Aorta (tissue), 5 donors: ENCODE measurements at places on chromosomes 4 and X.

DNA sequence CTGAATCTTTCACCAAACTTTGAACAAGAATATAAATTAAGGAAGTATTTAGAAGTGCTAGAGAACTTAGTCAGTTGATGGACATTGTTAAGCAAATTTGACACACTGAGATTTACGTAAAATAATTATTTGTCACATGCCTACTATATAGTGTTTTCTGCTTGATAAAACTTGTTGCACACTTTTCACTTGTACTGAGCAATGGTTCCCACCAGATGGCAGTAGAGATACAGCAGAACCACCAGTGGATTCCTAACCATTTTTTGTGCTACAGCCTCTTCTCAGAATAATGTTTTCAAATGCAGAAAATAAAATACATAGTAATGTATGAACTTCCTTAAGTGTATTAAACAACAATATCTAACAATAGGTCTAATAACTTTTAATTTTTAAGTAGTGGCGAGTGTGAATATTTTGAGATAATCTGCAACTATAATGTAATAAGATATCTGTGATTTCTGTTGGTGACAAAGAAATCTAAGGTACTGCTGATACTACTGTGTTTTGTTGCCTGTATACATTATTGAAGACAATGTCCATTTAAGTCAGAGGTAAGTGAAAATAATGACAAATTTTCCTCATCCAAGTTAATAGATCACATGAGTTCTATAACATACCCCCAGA, 81.2 kb downstream of the APOOL start:
- DNase-seq, result no peak

- no peak for DNase-seq
Observed at GRCh38 chr4:78779280-78779679, 3.1 kb downstream of the BMP2K start.

DNA sequence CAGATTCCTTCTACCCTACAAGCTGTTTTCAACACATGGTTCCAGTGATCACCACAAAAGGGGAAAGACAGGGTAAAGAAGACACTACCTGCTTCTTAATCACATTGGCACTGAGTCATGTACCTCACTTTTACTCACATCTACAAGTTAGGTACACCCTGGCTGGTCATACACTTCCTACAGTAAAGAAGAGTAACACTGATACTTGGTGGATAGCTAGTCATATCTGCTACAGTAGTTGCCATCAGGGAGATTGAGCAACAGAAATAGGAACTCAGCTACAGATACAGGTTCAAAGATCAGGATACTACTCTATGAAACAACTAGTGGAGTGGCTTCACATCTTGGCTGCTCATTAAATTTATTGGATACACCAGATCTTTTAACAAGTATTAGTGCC, 105.4 kb upstream of the DIAPH2 start:
- no peak for DNase-seq

- DNase-seq, result no peak
Observed at GRCh38 chr4:119785963-119786362, 157.4 kb upstream of the PDE5A start.

- DNase-seq, result no peak
Observed at GRCh38 chrX:51024106-51024696, 113.7 kb downstream of the BMP15 start.

GRCh38 chr4:30825008-30825770, 105.0 kb downstream of the PCDH7 start:
- DNase-seq, result no peak

- no peak for DNase-seq
Observed at GRCh38 chr4:179028321-179028720, 1586.1 kb upstream of the AGA start.

DNA sequence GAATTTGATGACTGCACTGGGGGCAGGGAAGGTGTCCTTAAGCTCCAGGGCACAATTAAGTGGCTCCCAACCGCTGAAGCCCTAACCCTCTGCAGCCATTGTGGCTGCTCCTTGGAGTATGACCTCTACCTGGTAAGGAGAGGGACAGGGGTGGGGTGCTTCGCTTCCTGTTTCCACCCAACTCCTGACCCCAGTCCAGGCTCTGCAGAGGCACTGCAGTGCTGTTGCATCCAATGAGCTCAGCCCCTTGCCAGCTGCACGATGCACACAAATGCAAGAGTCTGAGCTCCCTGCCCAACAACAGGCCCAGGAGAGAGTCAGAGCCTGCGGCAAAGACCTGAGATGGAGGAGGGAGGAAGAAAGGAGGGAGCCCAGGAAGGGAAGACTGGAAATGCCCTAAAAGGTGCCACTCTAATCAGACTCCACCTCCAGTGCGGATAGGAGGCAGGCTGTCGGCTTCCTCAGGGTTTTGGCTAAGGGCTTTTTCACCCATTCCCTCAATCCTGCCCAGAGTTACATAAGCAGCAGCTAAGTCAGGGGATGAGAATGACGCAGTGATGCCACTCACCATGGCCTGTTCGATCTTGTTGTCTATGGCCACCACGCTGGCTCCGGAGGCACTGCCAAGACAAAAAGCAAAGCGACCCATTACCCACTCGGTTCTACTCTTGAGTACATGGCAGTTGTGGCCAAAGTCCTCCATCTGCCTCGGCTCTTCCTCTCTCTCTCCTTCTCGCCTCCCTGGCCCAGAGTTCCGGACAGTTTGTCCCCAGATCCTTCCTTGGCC, 60.1 kb downstream of the TSC22D3 start:
- DNase-seq, result peak; percentile 55

- DNase-seq, result no peak
Observed at GRCh38 chr4:54498661-54499111, 159.1 kb upstream of the KIT start.

- DNase-seq, result no peak
Observed at GRCh38 chrX:11426712-11427452, 133.7 kb downstream of the AMELX start.

DNA sequence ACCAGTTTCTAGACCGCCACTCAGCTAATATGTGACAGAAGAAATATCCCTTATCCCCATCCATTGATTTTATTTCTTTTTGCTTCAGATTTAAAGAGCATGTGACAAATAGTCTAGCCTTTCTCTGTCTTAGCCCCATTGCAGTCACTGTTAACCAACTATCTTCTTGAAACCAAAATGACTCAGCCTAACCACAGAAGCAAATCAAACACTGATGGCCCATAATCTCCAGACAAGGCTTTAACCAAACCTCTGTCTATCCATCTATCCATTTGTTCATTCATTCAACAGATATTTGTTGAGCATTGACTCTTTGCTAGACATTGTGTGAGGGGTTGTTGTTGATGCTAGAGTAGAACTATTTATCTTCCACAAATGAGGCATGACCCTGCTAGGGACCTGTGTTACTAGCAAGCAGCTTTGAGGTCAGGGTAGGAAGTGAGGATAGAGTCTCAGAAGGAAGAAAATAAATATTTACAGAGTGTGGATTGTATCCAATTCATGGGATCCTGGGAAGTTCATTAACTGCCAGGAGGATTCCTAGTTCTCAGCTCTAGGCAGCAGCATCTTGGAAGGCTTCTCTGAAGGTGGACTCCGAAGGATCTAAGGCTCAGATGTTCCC, 22.5 kb downstream of the HNRNPH2 start:
- no peak for DNase-seq

DNA sequence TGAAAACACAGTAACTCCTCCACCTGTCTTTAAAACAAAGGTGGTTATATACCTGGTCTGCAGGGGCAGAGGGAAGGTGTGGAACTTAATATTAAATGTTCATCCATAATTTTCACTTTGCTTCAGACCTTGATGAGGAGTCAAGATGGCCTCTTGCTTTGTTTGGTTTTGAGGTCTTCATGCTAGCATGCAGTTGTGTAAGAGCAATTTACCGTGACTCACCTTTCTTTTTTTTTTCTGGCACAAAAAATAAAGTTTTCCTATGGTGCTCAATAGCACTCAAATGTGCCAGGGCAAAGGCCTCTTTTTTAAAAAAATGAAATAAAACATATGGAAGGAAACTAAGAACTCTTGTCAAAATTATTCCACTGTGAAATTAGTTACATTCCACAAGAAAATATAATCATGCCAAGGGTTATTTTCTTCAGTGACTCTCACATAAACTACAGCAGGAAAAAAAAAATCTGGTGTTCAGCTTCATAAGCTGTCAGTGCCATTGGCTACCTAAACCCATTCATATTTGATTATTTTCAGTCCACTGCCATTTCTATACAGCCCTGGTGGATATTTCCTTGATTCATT, 128.2 kb downstream of the SLC7A11 start:
- DNase-seq, result no peak

DNA sequence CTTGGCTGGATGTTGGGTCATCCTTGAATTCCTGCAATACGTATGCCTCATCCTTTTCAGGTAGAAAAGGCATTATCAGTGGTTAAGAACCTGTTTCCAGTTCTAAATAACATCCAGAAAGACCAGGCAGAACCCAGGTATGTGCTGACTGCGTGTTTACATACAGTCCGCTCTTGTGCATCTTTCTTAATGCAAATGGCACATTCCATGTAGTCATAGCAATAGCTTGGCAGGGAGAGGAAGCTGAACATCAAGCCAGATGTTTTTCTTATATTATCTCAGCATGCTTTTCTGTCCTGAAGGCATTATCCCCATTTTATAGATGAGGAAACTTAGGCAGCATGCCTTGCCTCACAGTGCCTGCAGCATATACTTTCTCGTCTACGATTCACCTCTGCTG, 2.1 kb downstream of the DCLK2 start:
- no peak for DNase-seq

DNA sequence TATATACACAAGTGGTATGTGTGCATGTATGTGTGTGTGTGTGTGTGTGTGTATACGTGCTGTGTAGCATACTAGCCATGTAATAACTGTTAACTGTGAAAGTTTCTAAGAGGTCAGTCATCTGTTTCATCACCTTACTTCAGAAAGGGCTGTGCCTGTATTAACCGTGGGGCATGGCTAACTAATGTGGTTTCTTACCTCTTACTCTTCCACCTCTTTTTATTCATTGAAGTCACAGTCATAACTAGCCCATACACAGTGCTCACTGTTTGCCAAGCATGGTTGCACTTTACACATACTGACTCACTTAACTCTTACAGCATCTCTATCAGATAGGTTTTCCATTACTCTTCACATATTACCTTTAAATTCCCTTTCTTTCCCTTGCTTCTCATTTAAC, 23.7 kb upstream of the LRAT start:
- DNase-seq, result no peak

DNA sequence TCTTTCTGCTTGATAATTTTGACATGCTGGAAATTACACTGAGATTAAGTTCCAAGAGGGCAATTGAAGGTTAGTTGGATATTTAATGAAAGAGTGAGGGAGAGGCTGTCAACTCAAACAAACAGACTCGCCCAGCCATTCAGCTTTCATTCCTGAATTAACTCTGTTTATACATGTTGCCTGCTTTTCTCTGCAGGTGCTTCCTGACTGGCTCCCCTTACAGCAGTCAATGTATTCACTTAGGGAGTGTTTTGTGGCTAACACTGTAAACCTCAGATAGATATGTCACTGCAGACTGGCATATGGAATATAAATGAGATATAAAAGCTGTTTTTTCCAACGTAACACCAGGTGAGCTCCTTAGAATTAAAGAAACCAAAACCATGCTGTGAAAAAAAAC, 28.7 kb downstream of the TMPRSS11A start:
- DNase-seq, result no peak

GRCh38 chr4:85928775-85929591, 430.9 kb downstream of the MAPK10 start:
- no peak for DNase-seq

GRCh38 chrX:133461231-133461630, 45.9 kb upstream of the GPC4 start:
- no peak for DNase-seq

DNA sequence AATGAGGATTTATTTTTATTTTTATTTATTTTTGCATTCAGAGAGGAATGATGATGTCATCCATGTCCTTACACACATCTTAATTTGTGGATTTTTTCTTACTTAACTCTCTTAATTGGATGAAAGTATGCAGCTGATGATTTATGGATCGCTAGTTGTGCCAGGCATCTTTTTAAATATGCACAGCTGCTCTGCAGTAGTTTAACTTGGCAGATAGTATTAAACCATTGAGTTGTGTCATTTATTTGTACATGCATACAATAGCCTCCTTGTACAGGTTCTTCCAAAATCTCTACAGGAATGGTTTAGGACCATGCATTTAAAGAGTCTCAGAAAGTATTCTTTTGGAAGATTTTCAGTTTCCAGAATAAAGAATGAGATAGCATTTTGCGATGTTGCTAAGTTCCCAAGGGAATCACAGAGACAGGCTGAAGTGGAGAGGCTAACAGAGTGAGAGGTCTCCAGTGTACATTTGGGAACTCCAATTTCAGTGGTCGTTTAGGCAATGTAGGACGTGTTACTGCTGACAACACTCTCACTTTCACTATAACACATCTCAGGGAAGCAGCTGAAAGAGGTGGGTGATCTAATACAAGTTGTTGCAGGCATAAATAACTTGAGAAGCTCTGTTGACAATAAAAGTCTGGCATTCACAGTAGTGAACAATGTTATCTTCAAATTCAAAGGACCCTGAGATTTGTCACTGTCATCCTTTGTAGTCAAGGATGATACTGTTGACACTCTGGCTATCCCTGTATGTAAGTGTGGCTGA, 49.9 kb upstream of the SCRG1 start:
- no peak for DNase-seq

GRCh38 chr4:14924812-14925344, 77.4 kb upstream of the CPEB2 start:
- DNase-seq, result no peak

DNA sequence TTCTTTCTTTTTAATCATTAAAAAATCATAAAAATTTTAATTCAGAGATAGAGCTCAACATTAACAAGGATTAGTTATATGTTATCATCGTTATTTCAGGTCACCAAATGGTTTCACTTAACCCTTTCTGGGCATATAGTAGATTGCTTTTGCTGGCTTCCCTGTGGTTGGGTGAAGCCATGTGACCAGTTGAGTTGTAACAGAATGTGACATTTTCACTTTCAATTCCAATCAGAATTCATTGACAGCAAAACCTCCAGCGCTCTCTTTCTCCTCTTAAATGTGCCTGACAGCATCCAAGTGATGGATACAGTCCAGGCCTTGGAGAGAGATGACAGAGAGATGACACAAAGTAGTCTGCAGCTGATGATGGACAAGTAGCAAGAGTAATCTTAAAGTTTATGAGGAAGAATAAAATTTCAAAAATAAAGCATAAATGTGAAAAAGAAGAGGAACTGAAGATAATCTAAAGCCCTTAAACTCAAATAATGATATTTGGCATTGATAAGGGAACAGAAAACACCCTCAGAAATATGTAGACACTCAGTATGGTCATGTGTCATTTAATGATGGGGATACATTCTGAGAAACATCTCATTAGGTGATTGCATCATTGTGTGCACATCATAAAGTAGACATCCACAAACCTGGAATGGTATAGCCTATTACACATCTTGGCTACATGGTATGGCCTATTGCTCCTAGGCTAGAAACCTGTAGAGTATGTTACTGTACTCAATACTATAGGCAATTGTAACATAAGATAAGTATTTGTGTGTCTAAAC, 92.3 kb upstream of the QRFPR start:
- no peak for DNase-seq

- no peak for DNase-seq
Observed at GRCh38 chr4:85398276-85398675, 76.7 kb upstream of the ARHGAP24 start.

- DNase-seq, result no peak
Observed at GRCh38 chr4:11338956-11339782, 89.5 kb downstream of the HS3ST1 start.

GRCh38 chr4:5003372-5003857, 15.8 kb downstream of the CYTL1 start:
- no peak for DNase-seq
